ENCODE measurements at places on chromosomes 3 and 15.

- DNase-seq, result no peak
Measured at GRCh38 chr3:10387881-10388609, 67.1 kb upstream of the SEC13 start.

DNA sequence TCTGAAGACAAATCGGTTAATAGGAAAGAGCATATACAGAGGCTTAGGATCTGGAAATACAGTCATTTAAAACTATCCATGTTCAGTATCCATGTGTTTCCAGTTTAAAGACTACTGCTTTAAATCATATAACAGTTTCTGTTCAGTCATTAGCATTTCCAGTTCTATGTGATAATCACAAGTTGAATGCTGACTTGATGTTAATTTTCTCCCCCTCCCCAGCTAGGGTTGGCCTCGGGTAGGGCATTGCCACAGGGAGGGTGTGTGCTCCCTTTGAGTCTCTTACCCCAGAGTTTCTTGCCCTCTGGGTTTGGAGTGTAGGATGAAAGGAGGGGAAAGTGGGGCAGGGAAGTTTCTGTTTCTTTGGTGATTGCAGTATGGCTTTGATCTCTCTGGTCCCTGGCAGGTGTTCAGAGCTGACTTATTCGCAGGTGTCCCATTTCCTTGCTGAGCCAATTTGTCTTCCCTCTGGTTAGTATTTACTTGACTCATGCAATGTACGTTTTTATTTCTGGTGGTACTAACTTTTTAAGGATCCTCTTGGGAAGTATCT lies 86.3 kb downstream of the SH3GL3 start:
- DNase-seq, result no peak

GRCh38 chr15:27232876-27233275 lies 261.9 kb downstream of the GABRG3 start:
- no peak for DNase-seq

GRCh38 chr3:195008816-195009215 lies 262.1 kb downstream of the XXYLT1 start:
- no peak for DNase-seq
